IPS-NIHi11 (cell line): ENCODE measurements at places on chromosomes 1 and 21.

- DNase-seq = no peak
These were observed 42.4 kb upstream of the TACSTD2 start for GRCh38 chr1:58619286-58620054.

- no peak for DNase-seq
These were observed 14.4 kb downstream of the CD55 start for GRCh38 chr1:207335695-207336363.

- DNase-seq = no peak
These were observed 913.5 kb downstream of the MRPL39 start for GRCh38 chr21:24693779-24694178.

DNA sequence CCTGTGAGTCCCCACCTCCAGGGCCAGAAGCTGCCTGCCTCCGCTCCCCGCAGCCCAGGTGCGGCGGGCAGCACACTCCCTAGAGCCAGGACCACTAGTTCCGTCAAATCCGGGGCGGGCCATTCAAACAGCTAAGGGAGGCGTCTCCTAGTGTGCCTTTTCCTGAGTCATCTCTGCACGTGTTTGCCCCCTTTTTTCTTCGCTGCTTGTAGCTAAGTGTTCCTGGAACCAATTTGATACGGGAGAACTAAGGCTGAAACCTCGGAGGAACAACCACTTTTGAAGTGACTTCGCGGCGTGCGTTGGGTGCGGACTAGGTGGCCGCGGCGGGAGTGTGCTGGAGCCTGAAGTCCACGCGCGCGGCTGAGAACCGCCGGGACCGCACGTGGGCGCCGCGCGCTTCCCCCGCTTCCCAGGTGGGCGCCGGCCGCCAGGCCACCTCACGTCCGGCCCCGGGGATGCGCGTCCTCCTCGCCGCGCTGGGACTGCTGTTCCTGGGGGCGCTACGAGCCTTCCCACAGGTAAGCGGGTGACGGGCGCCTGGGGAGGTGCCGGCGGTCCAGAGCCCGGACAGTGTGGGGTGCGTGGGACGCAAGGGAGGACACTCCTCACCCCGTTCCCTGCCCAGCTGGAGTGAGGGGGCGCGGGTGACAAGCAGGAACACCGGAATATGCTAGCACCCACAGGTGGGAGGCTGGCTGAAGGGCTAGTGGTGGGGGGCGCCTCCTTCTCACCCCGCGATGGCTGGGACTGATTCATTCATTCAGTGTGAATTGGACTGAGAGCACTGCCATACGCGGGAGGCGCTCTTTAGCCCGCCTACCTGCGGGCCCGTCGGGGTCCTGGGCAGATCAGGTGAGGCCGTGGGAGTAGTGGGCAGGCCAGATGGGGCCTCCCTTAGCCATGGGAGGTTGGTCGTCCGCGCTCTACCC, at the start of gene TNFRSF8:
TNFRSF8 (plus strand) TSS at position 163 of the 932 bp plus-strand sequence; CDS start at position 459, 296 bp downstream.
- peak; percentile 60 for DNase-seq

- DNase-seq = no peak
These were observed 36.3 kb upstream of the PCBP3 start for GRCh38 chr21:45607021-45607908.

- DNase-seq = no peak
These were observed 150.9 kb downstream of the GRIK3 start for GRCh38 chr1:36883315-36883949.

DNA sequence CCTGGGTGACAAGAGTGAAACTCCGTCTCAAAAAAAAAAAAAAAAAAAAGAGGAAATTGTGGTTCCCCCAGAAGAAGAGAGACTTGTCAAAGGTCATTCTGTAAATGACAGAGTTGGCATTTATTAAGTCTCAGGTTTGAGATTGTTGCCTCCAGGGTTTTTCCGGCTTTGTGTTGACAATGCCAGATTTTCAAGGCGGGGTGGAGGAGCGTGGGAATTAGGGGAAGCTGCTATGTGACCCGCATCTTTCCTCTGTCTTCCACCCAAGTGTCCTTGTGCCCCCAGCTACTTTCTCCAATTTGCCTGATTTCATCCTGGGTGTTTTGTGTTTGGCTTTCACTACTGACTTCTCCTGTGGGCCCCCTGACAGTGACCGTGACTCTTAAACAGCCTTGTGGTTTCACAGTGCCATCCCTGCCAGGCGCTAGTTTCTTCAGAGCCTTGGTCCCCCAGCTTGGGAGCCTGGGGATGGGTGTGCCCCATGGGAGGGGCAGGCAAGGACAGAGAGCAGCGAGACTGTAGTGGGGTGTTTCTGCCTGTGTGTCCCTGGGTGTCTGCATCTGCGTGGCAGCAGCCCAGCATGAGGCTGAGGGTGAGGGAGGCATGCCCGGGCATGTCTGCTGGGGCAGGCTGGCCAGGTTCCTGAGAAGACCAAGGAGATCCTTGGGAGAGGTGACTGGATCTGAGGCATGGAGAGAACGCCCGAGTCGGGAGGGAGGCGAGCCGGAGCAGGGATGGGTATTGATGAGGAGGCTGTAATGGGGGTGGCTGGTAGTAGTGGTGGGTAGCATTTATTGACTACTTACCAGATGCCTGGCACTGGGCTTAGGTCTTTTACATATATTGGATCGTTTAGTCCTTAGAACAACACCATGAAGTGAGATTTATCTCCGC, 46.3 kb downstream of the IER5 start:
- no peak for DNase-seq

GRCh38 chr1:216700779-216701178, 22.4 kb downstream of the ESRRG start:
- no peak for DNase-seq

DNA sequence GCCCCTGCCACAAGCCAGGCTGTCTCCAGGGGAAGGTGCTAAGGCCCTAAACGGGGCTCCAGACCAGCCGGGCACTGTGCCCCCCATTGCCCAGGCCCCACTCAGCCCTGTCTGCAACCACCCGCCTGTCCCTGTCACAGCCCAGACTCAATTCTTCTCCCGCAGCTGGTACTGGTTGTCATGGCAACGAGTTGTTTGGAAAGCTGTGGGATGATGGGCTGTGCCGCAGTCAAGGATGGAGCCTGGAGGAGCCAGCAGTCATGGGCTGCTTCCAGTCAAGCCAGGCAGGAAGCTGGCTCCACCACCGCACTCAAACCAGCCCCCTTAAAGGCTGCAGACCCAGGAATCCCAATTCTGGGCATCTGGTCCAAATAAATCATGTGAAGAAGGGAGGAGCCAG, 4.2 kb downstream of the SPOCD1 start:
- DNase-seq = peak; percentile 71

GRCh38 chr1:109617291-109617801, 2.1 kb downstream of the GNAT2 start:
- peak; percentile 35 for DNase-seq

DNA sequence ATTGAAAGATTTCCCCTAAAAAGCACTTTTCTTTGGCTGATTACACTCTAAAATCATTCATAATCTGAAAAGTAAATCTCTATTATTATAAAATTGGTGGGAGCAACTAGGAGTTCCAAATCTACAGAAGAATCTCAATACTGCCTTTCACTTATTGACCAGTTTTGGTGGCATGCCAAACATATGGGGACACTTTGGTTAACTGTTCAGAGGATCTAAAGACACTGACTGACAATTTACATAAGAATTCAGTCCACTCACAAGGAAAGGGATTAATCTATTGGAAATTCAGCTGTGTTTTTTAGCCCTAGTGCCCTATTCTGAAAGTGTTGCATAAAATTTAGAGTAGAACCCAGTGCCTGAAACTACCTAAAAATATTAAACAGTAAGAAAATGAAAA, 113.6 kb downstream of the LRRC40 start:
- DNase-seq = no peak

DNA sequence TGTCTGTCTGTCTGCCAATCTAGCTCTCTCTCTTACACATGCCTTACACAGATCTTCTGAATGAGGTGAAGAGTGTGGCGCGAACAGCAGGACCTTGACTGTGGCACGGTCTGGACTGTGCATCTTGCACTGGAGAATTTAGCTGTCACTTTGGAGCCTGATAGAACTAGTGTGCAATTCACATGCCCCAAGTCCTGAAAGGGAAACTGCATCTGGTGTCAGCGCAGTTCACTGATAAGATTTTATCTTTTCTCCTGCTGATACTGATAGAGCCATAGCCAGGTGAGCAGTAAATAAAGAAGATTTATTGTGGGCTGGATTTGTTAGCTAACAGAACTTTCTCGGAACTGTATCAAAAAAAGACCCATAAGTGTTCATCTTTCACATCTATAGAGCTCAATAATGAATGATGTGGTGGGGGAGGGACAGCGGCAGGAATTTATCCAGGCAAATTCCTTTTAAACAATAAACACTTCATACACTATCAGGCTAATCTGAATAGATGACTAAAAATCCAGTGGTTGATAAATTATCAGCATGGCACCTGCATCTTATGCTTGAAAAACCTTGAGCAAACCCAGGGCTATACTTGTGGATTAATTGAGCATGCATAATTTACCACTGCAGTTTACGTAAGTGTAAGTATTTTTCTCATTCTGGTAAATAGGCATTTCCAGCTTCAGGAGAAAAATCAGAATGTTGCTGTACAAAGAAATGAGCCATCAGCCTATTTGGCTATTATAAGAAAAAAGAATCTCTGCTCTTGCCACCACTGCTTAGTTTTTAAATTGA, 104.1 kb downstream of the NTNG1 start:
- DNase-seq = no peak

GRCh38 chr21:38494703-38495102, 3.6 kb downstream of the ERG start:
- no peak for DNase-seq

DNA sequence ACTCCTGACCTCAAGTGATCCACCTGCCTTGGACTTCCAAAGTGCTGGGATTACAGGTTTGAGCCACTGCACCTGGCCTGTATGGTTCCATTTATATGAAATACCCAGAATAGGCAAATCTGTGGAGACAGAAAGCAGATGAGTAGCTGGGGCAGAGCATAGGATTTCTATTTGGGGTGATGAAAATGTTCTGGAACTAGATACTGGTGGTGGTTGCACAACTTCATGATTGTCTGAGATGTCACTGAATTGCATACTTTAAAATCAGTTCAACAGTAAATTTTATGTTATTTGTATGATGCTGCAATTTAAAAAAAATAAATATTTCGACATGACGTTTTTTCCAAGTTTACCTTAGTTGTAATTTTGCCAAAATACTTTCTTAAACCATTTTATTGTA, 23.9 kb downstream of the ITSN1 start:
- DNase-seq = no peak

DNA sequence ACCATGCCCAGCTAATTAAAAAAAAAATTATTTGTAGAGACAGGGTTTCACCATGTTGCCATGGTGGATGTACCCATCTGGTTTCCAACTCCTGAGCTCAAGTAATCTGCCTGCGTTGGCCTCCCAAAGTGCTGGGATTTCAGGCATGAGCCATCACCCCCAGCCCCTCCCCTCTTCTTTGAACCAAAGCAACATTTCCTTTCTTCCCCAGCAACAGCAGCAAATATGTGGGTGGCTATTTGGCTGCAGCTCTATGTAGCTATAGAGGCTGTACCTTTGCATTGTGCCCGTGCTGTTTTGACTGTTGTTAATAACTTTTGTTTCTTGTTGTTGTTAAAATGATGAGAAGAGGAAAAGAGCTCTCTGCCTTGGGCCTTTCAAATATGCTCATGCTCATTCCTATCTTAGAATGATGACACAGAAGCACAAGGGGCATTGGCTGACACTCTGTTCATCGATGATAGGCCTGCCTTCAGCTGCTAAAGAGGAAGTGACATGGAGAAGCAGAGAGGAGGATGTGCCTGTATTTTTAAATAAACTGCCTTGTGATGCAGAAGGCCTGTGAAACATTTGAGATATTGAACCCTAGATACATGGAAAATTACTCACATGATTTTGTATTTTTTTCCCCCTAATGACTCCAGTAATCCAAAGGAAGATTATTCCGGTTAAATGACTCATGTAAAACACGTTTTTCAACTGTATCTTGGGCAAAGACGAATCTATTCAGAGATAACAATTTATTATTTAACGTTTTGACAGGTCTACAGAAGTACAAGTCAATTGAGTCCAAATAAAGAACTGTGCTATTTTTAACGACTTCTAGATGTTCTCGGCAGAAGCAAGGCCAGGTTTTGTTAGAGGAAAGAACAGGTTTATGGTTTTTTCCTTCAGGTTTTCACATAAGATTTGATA, 20.5 kb upstream of the XPR1 start:
- DNase-seq = no peak

GRCh38 chr21:41876928-41877652, 2.1 kb downstream of the PRDM15 start:
- no peak for DNase-seq

DNA sequence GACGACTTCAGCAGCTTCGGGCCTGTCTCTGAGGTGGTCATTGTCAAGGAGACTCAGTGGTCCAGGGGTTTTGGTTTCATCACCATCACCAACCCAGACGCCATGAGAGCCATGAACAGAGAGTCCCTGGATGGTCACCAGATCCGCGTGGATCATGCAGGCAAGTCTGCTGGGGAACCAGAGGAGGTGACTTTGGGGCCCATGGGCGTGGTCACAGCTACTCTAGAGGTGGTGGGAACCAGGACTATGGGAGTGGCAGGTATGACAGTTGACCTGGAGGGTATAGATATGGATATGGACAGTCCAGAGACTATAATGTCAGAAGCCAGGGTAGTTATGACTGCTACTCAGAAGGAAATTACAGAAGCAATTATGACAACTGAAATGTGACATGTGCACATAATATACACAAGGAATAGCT, 19.3 kb upstream of the METTL13 start:
- DNase-seq = no peak

GRCh38 chr1:44154049-44154448, 12.6 kb upstream of the KLF18 start:
- DNase-seq = no peak

DNA sequence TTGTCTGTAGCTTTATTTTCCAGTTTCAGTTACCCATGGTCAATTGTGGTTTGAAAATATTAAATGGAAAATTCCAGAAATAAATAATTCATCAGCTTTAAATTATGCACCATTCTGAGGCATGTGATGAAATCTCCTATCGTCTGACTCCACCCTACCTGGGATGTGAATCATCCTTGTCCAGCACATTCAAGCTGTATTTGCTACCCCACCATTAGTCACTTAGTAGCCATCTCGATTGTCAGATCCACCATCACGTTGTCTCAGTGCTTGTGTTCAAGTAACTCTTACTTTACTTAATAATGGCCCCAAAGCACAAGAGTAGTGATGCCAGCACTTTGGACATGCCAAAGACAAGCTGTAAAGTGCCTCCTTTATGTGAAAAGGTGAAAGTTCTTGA, 4.0 kb downstream of the STPG1 start:
- no peak for DNase-seq

GRCh38 chr1:7893529-7894180, 40.8 kb upstream of the UTS2 start:
- DNase-seq = no peak

- DNase-seq = no peak
These were observed 32.7 kb downstream of the MRPS6 start for GRCh38 chr21:34105947-34106541.

- no peak for DNase-seq
These were observed 395.6 kb downstream of the SETD4 start for GRCh38 chr21:35664683-35665082.

DNA sequence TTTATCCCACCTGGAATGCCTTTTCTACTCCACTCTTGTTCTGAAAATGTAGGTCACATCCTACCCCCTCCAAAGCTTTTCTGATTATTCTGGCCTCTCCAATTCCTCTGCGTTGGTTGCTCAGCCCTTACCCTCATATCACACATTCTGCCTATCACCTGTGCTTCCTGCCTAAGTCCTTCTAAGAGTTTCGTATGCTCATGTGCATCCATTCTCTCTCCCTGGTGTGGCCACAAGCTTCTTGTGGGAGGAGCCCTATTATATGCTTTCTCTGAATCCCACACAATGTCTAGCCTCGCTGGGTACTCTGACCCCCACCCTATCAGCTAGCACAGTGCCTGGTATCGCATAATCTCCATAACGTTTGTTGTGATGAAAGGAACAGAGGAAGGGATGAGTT, 54.2 kb downstream of the CD58 start:
- no peak for DNase-seq
